Activated T-helper 1 cell treated with anti-CD3 and anti-CD28 coated beads, Interleukin-12 subunit alpha, Interleukin-12 subunit beta, Interleukin-2, Interleukin-4 antibody, amounts not matched to agents 30 ng/mL and 10 ng/mL and 1 ng/mL, durations not matched to agents 14 hours and 24 hours and 36 hours (primary cell): ENCODE measurements at places on chromosomes 4 and X. TPM values are rescaled to one million over a fixed set of nuclear protein-coding genes. Genes with fewer than 3 reads are reported as not detected.

The CYBB gene
- total RNA-seq, result not detected in 2 replicates

The BMPR1B gene
- not detected in 2 replicates for total RNA-seq

GRCh38 chr4:108227923-108228322, 59.2 kb upstream of the LEF1 start:
- no peak for DNase-seq
- no peak overlapping the region for H3K4me3 ChIP-seq
- H3K36me3 ChIP-seq, result peaks cover 6% of the 10 kb centered on the region
- peaks cover 5% of the 10 kb centered on the region for H3K4me1 ChIP-seq

GRCh38 chrX:74579597-74580198, 34.7 kb downstream of the RLIM start:
- peaks cover under 1% of the 10 kb centered on the region for H3K4me1 ChIP-seq
- no peak overlapping the region for H3K4me3 ChIP-seq
- DNase-seq, result no peak
- peaks cover 3% of the 10 kb centered on the region for H3K36me3 ChIP-seq
- no peaks in the 10 kb centered on the region for H3K27me3 ChIP-seq
- H3K27ac ChIP-seq, result peak overlapping the region; percentile 55

GRCh38 chr4:158775091-158775651, 6.3 kb downstream of the FNIP2 start:
- no peaks in the 10 kb centered on the region for H3K36me3 ChIP-seq
- DNase-seq, result no peak
- H3K27ac ChIP-seq, result no peak overlapping the region
- no peak overlapping the region for H3K4me3 ChIP-seq
- peaks cover 59% of the 10 kb centered on the region for H3K4me1 ChIP-seq

DNA sequence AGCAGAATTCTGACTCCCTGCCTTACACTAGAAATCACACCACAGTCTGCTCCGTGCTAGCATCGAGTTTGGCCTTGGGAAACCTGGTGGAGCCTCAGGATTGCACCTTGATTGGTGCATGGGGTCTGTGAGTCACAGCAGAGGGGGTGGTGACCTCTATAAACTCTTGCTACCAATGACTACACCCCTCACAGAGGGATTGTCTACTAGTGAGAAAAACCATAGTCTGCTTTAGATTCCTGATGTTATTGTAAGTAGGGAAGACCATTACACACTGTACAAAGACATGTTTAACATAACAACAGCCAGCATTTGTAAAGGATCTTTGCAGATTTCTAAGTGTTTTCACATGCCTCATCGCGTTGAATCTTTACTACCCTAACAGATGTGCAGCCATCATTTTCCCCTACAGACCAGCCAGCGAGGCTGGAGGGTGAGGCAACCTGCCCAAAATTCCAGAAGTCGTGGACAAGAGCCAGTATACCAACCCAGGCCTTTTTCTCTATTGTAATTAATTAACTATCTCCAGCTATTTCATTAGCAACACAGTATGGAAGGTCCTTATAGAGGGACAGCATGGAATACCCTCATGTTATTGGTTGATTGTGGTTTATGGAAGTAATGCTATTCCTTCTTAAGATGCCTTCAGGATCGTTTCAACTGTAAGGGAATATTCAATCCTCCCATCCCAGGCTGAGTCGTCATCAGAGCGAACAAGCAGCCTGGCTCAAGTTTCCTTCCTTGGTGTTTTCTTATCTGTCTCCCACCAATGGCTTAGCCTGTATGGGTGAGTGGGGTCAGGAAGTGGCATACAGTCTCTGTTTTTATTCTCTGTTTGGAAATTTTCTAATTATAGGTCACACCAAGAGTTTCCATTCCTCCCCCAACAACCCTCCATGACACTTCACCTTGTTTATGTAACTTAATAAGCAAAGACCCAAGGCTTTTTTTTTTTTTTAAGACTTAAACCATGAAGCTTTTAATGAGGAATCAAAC, 55.9 kb upstream of the KDR start:
- H3K4me1 ChIP-seq, result no peaks in the 10 kb centered on the region
- H3K27ac ChIP-seq, result no peak overlapping the region
- no peak for DNase-seq
- no peaks in the 10 kb centered on the region for H3K27me3 ChIP-seq
- H3K36me3 ChIP-seq, result no peaks in the 10 kb centered on the region
- H3K4me3 ChIP-seq, result no peak overlapping the region

GRCh38 chrX:68358679-68359078, 74.6 kb downstream of the OPHN1 start:
- no peaks in the 10 kb centered on the region for H3K36me3 ChIP-seq
- H3K27ac ChIP-seq, result no peak overlapping the region
- no peaks in the 10 kb centered on the region for H3K4me1 ChIP-seq
- no peaks in the 10 kb centered on the region for H3K27me3 ChIP-seq
- no peak overlapping the region for H3K4me3 ChIP-seq
- no peak for DNase-seq

GRCh38 chr4:72984351-72984750, 85.2 kb downstream of the COX18 start:
- no peaks in the 10 kb centered on the region for H3K27me3 ChIP-seq
- no peak overlapping the region for H3K4me3 ChIP-seq
- DNase-seq, result no peak
- H3K27ac ChIP-seq, result no peak overlapping the region
- no peaks in the 10 kb centered on the region for H3K4me1 ChIP-seq
- H3K36me3 ChIP-seq, result no peaks in the 10 kb centered on the region

DNA sequence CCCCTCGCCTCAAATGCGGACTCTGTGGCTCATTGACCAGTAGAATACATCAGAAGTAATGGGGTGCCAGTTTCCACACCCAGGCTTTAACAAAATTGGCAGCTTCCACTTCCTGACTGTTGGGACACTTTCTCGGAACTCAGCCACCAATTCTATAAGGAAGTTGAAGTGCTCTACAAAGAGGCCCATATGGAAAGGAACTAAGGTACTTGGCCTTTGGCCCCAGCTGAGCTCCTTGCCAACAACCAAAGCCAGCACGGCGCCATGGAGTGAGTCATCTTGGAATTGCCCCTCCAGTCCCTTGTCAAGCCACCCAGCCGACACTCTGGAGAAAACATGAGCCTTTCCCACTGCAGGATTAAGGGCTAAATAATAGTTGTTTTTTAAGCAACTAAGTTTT, 262.2 kb upstream of the INTU start:
- no peaks in the 10 kb centered on the region for H3K27me3 ChIP-seq
- no peak overlapping the region for H3K27ac ChIP-seq
- H3K36me3 ChIP-seq, result no peaks in the 10 kb centered on the region
- no peak overlapping the region for H3K4me3 ChIP-seq
- no peaks in the 10 kb centered on the region for H3K4me1 ChIP-seq
- no peak for DNase-seq

The TIGD4 gene
- 0.24 and 0.57 TPM in 2 replicates for total RNA-seq

The LDB2 gene
- not detected in 2 replicates for total RNA-seq

DNA sequence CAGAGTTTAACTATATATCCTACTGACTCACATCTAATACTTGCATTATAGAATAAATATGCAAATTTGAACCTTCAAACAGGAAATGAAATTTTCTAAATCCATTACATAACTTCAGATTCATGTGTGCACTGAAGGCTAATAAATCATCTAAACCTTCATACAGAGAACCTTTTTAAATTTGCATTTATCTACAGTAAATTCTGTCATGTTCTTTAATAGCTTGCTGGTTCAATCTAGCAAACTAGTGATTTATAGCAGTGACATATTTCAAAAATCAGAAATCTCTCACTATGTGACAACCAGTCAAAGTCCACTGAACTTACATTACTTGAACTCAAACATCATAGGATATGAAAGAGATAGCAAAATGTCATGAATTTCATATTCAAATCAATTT, 65.1 kb downstream of the LRBA start:
- no peak overlapping the region for H3K4me3 ChIP-seq
- H3K27me3 ChIP-seq, result no peaks in the 10 kb centered on the region
- DNase-seq, result no peak
- H3K4me1 ChIP-seq, result peaks cover 13% of the 10 kb centered on the region

DNA sequence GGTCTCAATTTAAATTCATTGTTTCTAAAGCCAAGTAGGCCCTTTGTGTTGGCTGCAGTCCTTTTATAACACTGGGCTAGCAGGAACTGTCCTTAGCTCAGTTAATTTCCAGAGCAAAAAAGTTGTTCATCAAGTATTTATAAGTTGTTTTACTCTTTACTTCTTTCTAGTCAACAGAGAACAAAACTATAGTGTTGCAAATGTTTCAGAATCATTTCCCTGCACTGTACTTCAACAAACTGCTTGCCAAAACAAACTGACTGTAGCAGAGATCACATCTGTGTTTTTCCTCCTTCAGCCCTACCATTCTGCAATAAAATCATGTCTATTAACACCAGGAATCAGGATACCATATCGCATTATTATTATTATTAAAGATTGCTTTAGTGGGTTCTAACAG, 168.5 kb upstream of the SH3RF1 start:
- H3K4me1 ChIP-seq, result no peaks in the 10 kb centered on the region
- H3K36me3 ChIP-seq, result peaks cover 14% of the 10 kb centered on the region
- H3K4me3 ChIP-seq, result no peak overlapping the region
- no peak overlapping the region for H3K27ac ChIP-seq
- no peaks in the 10 kb centered on the region for H3K27me3 ChIP-seq
- no peak for DNase-seq

The TBC1D9 gene
- total RNA-seq, result 0.29 TPM in 1 of 2 replicates, not detected in the other

- no peaks in the 10 kb centered on the region for H3K27me3 ChIP-seq
- no peak overlapping the region for H3K27ac ChIP-seq
- H3K36me3 ChIP-seq, result no peaks in the 10 kb centered on the region
- H3K4me1 ChIP-seq, result no peaks in the 10 kb centered on the region
Measured at GRCh38 chr4:105715692-105716278, 7.2 kb downstream of the GSTCD start.

GRCh38 chr4:48668254-48669017, 111.6 kb downstream of the FRYL start:
- H3K4me1 ChIP-seq, result peaks cover 17% of the 10 kb centered on the region
- no peak overlapping the region for H3K4me3 ChIP-seq
- H3K27ac ChIP-seq, result no peak overlapping the region
- H3K27me3 ChIP-seq, result no peaks in the 10 kb centered on the region

DNA sequence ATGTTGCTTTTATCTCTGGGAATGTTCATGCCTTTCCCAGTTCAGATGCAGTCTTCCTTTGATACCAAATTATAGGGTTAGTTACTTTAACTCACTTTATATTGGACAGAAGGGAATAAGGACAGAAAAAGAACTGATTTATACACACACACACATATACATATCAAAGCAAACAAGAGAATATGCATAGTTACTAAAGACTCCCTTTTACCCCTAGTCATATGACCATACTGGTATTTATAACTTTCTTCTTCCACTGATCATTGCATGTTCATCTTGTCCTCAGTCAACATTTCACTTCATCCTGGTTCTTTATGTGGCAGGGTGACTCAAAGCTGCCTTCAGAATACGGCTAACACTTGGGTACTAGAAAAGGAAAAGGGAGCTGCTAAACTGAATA, 120.4 kb downstream of the PARM1 start:
- no peak overlapping the region for H3K4me3 ChIP-seq
- no peaks in the 10 kb centered on the region for H3K4me1 ChIP-seq
- no peak for DNase-seq
- no peak overlapping the region for H3K27ac ChIP-seq
- no peaks in the 10 kb centered on the region for H3K36me3 ChIP-seq

The S100P gene
- 1.7 and 1.9 TPM in 2 replicates for total RNA-seq

DNA sequence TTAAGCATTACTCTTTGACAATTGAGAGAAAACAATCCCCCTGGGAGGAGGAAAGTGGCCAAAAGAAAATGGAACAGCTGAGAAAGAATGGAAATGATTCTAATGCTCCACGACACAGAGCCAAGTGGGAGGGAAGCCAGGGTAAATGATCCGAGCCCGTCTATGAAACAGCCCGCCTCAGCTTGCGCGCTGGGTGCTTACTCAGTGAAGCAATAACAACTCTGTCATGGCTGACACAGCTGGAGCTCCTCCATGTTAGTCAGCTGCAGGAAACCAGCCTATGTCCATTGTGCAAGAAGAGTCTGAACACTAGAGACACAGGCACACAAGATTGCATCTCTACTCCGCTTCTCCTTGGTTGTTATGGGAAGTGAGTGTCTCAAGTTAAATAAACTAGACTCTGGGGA, 19.3 kb downstream of the NOA1 start:
- H3K27me3 ChIP-seq, result no peaks in the 10 kb centered on the region
- H3K4me1 ChIP-seq, result no peaks in the 10 kb centered on the region
- H3K27ac ChIP-seq, result no peak overlapping the region
- H3K4me3 ChIP-seq, result no peak overlapping the region

The AMTN gene
- not detected in 2 replicates for total RNA-seq

DNA sequence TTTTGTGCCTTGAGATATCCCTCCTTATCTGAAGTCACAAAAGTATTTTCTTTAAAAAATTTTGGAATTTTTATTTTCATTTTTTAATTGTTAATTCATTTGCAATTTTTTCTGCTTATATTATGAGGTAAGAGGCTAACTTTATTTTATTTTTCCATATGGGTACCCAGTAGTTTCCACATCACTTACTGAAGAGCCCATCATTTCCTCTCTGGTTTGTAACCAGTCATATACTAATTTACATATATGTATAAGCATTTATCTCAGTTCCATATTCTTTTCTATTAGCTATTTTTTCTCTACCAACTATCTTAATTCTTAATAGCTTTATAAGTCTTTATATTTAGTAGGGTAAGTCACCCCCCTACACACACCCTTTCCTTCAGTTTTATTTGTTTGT, 27.0 kb downstream of the MGARP start:
- H3K4me3 ChIP-seq, result no peak overlapping the region
- no peak overlapping the region for H3K27ac ChIP-seq
- no peaks in the 10 kb centered on the region for H3K4me1 ChIP-seq
- H3K36me3 ChIP-seq, result no peaks in the 10 kb centered on the region

DNA sequence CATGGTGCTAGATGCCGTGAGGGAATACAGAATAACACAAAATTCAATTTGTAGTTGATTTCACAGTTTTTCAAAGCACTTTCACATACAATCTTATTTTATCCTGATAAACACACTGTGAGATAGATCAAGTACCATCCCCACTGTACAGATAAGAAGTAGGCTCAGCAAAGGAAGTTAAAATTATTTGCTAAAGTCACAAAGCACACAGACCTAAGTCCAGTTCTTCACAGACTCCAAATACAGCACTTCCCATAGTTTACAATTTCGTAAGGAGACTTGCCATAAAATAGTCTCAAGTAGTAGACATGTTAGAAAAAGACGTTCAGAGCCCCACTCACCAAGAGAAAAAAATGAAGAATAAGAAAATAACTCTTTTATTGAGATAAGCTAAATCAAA, 7.8 kb upstream of the CUL4B start:
- DNase-seq, result no peak
- H3K36me3 ChIP-seq, result no peaks in the 10 kb centered on the region
- no peaks in the 10 kb centered on the region for H3K4me1 ChIP-seq
- no peak overlapping the region for H3K4me3 ChIP-seq

The ZNF185 gene
- total RNA-seq, result 0.54 and 0.73 TPM in 2 replicates

- no peaks in the 10 kb centered on the region for H3K36me3 ChIP-seq
- H3K4me3 ChIP-seq, result no peak overlapping the region
- no peaks in the 10 kb centered on the region for H3K27me3 ChIP-seq
- H3K27ac ChIP-seq, result no peak overlapping the region
- no peaks in the 10 kb centered on the region for H3K4me1 ChIP-seq
- no peak for DNase-seq
Measured at GRCh38 chr4:57494821-57495220, 384.6 kb upstream of the IGFBP7 start.
